ENCODE measurements at places on chromosomes 7 and 10.

DNA sequence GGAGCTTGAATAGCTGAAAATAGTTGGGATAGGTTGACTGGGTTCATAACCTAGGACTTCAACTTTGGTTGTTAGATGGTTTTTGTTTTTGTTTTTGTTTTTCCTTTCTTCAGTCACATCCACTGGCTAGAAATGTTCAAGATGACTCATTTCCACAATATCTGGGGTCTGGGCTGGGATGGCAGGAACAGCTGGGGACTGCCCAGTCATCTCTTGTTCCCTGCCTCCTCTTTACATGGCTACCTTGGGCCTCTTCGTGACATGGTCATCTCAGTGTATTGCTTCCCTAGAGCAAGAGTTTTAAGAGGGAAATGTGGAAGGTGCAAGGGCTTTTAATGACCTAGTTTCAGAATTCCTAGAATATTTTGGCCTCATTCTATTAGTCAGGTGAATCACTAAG is 915.8 kb downstream of the XPNPEP1 start:
- DNase-seq, result no peak

GRCh38 chr7:92404170-92404614 is 43.1 kb upstream of the GATAD1 start:
- no peak for DNase-seq

DNA sequence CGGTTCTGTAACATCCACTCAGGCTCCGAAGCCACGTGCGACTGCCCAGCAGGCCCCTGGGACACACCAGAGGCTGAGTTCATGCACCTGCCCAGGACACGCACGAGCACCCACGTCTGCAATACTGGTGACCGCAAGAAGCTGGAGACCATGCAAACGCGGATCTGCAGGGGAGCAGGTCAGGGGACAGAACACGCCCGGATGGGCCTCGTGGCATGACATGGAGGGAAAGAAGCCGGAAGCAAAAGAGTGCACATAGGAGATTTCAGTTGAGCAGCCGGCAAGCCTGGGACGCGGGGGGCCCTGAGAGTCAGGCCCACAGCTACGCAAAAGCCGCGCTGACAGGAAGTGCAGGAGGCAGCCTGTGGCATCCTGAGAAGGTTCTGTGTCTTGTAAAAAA is 73.7 kb downstream of the FOXL3 start:
- DNase-seq, result no peak

GRCh38 chr7:129009437-129009836 is 45.5 kb downstream of the TNPO3 start:
- no peak for DNase-seq

- DNase-seq, result no peak
Observed at GRCh38 chr10:118955951-118956801, 73.3 kb upstream of the NANOS1 start.

DNA sequence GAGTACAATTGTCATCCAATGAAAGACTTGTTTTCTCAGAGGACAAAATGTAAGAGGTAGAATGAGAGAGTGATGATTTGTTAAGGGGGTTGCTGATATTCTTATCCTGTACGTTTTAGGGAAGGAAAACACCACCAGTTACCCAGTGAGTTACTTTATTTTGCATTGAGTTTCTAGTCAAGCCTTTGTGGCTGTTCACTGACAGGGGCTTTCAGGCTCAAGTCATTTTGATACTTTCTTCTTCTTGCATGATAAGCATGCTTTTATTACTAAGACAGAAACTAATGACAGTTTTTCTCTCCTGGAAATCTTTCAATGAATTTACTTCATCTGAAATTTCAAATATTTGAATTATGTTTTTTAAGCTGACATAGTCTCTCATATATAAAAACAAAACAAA is 710.2 kb upstream of the POM121L12 start:
- DNase-seq, result no peak

GRCh38 chr7:101234636-101235035 is 3.0 kb downstream of the CLDN15 start:
- no peak for DNase-seq

- DNase-seq, result no peak
Observed at GRCh38 chr10:123530166-123530870, 135.8 kb upstream of the GPR26 start.

GRCh38 chr7:80548840-80549530 is 37.1 kb upstream of the GNAT3 start:
- DNase-seq, result peak; percentile 18

DNA sequence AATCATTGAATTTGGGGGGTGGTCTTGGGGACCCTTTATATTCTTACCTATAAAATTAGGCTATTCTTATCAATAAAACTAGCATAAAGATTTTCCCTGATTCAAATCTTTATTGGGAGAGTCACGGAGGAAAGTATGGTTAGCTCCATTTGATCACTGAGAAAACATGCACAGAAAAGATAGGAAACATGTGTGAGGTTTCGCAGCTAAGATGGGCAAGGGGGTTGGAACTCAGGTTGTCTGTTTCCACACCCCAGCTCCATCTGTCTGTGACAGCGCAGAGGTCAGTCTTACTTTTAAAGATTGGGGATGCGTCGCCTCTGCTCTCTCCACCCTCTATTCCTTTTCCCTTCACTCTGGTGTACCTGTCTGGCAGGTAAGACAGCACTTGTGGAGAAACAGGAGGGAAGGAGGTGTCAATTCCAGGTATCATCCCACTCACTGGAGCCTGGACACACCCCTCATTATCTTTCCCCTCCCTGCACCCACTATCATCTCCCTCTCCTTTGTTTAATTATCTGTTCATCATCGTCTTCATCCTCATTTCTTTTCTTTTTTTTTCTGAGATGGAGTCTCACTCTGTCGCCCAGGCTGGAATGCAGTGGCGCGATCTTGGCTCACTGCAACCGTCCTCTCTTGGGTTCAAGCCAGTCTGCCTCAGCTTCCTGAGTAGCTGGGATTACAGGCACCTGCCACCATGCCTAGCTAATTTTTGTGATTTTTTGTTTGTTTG is 2.4 kb upstream of the DENND10 start:
- DNase-seq, result no peak

DNA sequence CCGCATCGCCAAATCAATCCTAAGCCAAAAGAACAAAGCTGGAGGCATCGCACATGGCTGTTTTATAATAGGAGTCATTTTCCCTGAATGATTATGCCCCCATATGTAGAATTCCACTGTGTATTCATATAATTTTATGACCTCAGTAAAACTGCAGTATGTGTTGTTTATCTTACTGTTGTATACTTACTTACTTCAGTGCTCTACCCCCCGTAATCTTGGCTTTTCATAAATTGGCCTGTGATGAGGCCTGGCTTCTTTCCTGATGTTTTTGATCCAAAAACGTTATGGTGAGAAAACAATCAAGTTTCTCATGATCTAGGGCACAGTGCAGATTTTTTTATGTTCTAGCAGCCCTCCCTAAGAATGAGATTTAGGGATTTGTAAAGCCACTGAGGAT is 306.4 kb upstream of the FZD1 start:
- DNase-seq, result no peak

GRCh38 chr10:76657337-76658012 is 980.1 kb downstream of the KCNMA1 start:
- no peak for DNase-seq

DNA sequence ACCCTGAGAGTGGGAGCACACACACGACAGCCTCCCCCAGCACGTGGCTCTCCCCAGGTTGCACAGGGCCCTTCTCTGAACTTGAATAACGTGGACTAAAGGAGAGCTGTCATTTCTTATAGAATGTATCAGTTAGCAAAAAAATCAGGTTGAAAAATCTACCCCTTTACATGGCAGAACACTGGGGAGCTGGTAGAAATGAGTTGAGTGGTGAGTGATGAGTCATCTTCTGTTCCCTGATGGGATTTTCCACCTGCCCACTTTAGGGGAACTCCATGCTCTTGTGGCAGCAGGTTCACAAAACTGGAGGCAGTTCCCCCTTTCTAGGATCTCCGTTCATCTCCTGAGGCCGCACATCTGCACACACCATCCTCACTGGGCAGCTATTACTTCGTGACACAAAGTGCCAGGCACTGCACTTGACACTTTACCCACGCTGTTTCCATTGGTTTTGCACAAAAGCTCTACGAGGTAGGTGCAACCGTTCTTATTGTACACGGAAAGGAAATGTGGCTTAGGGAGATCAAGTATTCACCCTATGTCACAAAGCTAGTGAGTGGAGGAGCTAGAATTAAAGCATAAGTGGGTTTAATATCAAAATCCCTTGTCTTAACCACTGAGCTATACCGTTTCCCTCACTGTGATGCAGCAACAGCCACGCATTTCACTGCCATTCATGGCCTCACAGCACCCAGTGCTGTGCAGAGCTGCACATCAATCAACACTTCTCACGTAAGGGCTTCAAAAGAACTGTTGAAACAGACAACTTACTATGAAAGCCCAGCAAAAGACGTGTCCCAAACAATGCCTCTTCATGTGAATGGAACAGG is 80.2 kb downstream of the RNF216 start:
- no peak for DNase-seq

DNA sequence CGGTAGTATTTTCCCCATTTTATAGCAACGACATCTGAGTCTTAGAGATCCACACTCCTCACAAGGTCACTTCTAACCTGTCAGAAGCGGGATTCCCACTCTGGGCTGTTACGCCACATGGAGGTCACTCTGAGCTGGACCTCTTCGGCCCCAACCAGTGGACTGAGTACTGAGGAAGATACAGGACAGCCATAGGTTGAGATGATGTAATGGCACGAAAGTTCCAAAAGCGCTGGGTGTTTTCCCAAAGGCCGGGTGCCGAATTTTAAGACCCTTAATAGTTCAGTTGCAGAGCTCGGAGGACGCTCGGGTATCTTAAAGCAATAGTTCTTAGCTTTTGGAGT is 699 bp downstream of the GHITM start:
- peak; percentile 40 for DNase-seq

DNA sequence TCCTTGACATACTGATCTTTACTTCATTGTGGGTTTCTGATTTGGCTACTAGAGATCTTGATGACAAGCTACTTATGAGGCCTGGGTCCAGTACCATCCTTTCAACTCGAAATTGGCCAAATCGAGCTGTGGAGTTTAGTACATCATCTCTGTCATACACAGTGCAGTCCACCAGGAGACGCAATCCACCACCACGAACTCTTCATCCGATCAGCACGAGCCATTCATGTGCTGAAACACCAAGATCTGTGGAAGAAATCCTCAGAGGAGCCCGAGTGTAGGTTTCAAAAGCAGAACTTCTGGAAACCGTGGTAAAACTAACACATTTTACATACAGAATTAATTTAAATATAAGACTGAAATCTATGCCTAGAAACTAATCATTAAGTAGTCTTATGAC is 14.2 kb downstream of the DNAJC9 start:
- DNase-seq, result no peak

GRCh38 chr10:87925570-87925969 is 62.1 kb downstream of the PTEN start:
- no peak for DNase-seq

DNA sequence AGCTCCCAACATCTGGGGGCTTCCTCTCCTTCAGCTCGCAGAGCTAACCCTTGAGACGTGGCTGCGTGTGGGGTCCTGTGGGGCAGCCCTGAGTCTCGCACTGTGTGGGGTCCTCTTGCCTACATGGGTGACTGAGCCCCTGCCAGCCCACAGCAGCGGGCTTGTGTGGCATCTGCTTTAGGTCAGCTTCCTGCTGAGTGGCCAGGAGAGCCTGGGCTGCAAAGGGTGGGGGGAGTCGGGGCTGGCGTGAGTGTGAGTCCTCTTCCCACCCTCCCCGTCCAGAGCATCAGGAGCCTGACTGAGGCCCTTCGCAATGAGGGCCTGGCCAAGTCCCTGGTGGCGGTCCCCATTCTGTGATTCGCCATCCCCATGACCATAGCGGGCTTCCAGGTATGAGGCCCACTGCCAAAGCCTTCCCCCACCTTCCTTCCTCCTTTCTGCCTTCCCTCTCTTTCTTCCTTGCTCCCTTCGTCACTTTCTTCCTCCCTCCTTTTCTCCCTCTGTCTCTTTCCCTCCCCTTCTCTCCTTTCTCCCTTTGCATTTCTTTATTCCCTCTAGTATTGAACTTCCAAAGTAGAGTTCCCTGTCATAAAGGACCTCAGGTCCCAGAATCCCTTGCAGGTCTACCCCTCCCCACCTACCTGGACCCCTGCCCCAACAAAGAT is 85.2 kb downstream of the CDH23 start:
- no peak for DNase-seq

- DNase-seq, result no peak
Observed at GRCh38 chr7:156180451-156181229, 368.4 kb upstream of the SHH start.

- no peak for DNase-seq
Observed at GRCh38 chr7:46568420-46569132, 647.5 kb upstream of the IGFBP3 start.

DNA sequence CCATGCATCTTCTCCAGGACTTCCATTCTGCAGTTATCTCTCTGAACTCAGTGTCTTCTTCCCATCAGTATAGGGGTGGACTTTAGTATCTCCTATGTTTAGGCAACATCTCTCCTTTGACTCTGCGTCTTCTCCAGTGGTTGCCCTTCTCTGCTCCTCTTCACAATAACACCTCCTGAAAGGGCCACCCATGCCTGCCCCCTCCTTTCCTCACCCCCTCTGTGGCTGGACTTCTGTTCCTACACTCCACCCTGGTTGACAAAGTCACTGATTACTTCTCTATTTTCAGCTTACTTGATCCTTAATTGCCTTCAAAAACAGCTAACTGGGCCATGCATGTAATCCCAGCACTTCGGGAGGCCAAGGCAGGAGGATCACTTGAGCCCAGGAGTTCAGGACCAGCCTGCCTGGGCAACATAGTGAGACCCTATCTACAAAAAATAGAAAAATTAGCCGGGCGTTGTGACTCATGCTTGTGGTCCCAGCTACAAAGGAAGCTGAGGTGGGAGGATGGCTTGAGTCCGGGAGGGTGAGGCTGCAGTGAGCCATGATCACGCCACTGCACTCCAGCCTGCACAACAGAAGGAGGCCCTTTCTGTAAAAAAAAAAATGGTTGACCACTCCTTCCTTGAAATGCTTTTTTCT is 13.7 kb downstream of the SRGN start:
- DNase-seq, result peak; percentile 44

GRCh38 chr7:7931626-7932025 is 37.0 kb upstream of the GLCCI1 start:
- DNase-seq, result no peak

DNA sequence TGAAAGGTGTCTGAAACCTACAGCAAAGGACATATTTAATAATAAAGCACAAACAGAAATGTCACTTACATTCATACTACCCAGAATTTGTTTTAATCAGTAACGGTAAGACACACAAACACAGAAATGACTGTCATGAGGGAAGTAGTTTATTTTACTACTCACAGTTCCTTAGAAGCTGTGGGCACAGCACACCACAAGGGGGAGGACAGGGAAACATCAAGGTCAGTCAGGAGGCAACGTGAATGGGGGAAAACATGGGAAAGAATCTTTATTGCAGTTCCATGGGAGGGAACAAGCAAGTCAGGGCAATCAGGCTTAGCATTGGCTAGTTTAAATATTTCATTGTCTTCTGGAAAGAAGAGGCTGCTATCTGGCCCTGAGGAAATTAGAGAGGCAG is 123.8 kb upstream of the PDSS1 start:
- DNase-seq, result no peak

Data from HFFc6 (cell line).